ENCODE measurements at places on chromosomes 6 and 20. TPM values are rescaled to one million over a fixed set of nuclear protein-coding genes. Genes with fewer than 3 reads are reported as not detected.
A peak's percentile ranks its signal among the peaks of the same experiment; 100 is the strongest.

DNA sequence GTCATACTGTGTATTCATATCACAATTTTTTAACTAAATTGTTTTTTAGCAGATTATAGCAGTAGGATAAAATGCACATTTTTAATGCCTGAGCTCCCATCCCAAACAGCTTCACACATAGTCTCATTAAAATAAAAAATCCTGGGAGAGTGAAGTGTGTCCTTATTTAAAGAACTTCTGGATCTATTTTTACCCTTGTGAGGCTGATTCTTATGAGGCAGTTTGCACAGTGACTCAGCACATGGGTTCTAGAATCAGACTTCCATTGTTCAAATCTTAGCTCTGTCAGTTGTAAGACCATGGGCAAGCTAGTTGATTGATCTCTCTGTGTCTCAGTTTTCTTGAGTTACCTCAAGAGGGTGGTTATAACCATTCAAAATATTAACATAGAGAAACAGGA is 72.3 kb downstream of the MACROD2 start:
- no peak for DNase-seq

- DNase-seq, result no peak
Measured at GRCh38 chr6:28635547-28636158, 110.0 kb downstream of the GPX5 start.

The KHDC1 gene
- 8.6 TPM for total RNA-seq

DNA sequence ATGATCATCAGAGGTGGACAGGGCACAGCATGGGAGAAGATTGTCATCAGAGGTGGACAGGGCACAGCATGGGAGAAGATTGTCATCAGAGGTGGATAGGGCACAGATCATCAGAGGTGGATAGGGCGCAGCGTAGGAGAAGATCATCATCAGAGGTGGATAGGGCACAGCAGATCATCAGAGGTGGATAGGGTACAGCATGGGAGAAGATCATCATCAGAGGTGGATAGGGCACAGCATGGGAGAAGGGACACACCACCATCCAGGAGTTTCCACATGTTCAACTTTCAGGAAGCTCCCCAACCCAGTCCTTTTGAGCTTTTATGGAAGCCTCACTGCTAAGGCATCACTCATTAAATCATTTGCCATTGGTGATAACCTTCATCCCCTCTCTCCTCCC is 104.1 kb downstream of the MAP7 start:
- no peak for DNase-seq

The CDSN gene
- total RNA-seq, result not detected

The PNLDC1 gene
- total RNA-seq, result 0.32 TPM

GRCh38 chr20:36093025-36093803 is 61.3 kb upstream of the EPB41L1 start:
- DNase-seq, result peak; percentile 77

DNA sequence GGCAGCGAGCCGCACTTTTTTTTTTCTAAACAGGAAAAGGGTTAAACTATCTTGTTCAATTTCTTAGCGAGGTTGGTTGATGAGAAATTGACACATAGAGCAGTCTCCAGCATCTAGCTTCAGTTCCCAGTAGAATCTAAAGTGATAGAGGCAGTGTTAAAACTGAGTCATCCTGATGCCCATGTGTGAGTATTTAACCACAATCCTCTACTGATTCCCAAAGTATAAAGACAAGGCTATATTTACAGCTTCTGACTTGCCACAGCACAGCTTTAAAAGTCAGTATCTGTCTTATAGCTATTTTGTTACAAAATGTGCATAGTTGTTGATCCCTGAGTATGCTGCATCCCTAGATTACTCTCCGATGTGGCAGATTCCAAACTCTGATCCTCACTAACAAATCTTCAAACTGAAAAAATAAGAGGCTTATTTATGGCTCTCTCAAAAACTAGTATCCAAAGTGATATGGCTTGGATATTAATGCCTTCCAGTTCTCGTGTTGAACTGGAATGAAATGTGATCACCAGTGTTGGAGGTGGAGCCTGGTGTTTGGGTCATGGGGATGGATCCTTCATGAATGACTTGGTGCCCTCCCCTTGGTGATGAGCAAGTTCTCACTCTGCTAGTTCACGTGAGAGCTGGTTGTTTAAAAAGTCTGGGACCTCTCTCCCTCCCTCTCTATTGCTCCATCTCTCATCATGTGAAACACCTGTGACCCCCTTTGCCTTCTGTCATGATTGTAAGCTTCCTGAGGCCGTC is 13.1 kb upstream of the POPDC3 start:
- no peak for DNase-seq

- no peak for DNase-seq
Measured at GRCh38 chr6:3585320-3585935, 128.6 kb upstream of the SLC22A23 start.

DNA sequence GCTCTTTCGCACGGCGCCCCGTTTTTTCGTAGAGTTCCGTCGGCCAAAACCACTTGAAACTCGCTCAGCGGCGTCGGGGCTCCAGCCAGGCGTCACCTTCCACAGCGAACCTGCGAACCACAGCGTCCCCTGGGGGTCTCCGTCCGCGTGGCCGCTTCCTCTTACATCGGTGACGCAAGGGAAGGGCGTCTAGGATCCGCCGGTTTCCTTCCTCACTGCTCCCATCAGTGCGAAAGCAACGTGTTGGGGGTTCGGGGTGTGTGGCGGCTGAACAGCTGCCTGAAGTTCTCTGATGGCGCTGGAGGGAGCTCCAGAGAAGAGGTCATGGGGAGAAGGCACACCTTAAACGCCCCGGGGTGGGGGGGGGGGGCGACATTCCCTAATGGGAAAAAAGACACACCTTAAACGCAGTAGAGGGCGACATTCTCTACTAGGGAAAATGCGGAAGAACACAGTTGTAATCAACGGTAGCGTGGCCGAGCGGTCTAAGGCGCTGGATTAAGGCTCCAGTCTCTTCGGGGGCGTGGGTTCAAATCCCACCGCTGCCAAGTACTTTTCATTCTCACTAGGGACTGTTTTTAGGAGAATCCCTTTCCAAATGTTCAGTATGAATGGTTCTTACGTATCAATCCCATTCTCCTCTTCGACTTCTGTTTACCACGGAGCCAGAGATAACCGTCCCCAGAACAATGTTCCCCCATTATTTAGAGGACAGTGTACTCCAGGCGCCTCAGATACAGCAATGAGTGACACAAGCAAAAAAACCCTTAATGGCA is 16.4 kb downstream of the ZNF311 start:
- no peak for DNase-seq

- no peak for DNase-seq
Measured at GRCh38 chr20:45781391-45781931, 10.2 kb downstream of the WFDC3 start.

DNA sequence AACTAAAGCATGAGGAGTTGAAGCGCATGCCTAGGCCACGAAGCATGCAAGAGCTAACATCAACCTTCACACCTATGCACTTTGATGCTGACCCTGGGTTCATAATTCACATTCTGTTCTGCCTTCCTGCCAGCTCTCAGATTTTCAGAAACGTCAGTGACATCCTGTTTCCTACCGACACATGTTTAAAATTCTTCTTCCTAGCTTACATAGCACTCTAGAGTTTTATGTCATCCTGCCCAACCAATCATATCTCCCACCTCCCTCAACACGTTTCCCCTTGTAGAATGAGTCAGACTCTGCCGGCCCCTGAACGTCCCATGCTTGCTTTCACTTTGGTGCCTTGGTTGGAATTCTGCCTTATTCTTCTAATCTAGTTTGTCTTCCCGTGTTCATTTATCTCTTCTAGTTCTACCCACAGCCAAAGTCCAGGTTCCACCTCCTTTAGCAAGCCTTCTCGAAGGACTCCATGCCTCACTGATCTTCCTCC is 97.2 kb upstream of the MAP7 start:
- DNase-seq, result no peak

The FOXP4 gene
- total RNA-seq, result 117 TPM

GRCh38 chr6:136772685-136773472 is 19.4 kb downstream of the MAP3K5 start:
- no peak for DNase-seq

The BCAS1 gene
- 2.0 TPM for total RNA-seq

The PERP gene
- total RNA-seq, result 152 TPM

GRCh38 chr6:1379017-1379787 is 10.2 kb upstream of the FOXF2 start:
- DNase-seq, result no peak

GRCh38 chr20:2335096-2335870 is 39.5 kb downstream of the TGM3 start:
- no peak for DNase-seq

DNA sequence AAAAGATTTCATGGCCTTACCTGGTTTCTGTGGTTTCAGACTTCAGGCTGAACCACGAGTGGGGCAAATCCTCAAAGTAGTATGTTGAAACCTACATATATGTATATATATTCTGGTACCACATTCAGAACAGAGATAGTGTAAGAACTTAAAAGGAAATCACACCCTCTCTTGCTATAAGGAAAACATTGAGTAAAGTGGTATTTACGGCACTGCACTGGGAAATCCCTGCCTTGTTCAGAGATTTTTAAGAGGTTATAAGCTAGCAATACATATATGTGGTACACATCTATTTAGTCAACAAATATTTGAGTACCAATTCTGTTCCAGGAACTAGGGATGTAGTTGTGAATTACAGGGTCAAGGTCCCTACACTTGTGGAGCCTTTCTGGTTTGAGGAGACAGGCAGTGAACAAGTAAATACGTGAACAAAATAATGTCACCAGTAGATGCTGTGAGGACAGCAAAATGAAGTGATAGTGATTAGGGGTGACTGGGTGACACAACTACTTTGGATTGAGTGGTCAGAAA is 1.7 kb downstream of the TM9SF4 start:
- no peak for DNase-seq

The NMBR gene
- total RNA-seq, result not detected

The LCA5 gene
- total RNA-seq, result 10.9 TPM

The FUT9 gene
- total RNA-seq, result 0.12 TPM

The CCN2 gene
- total RNA-seq, result 13.8 TPM

GRCh38 chr20:21137078-21137477 is 11.2 kb downstream of the KIZ start:
- no peak for DNase-seq

The PEX7 gene
- total RNA-seq, result 6.1 TPM

DNA sequence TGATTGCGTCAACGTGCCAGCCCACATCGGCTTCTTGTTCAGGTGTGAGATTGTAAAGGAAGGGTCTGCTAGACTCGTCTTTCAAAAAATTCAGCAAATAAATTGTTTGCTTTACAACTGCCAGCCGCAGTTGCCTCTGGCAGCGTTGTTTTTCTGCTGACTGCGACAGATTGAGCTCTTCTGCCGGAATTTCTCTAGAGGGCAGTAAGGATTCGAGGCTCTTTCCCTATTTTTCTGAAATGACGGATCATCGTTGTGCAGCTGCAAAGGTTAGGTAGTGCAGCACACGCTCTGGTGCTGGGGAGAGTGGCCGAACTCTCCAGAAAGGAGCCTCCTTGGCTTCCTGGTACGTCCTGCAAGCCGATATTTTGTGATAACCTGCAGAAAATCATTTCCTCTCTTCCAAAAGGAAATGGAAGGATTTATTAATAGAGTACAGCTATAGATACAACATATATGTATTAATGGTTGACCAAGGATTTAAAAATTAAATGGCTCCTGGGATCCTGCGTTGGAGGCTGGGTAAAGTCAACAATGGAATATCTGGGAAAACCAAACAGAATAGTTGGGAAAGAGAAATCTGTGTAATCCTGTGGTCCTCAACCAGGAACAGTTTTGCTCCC is 121.9 kb upstream of the ZFP64 start:
- DNase-seq, result peak; percentile 70

DNA sequence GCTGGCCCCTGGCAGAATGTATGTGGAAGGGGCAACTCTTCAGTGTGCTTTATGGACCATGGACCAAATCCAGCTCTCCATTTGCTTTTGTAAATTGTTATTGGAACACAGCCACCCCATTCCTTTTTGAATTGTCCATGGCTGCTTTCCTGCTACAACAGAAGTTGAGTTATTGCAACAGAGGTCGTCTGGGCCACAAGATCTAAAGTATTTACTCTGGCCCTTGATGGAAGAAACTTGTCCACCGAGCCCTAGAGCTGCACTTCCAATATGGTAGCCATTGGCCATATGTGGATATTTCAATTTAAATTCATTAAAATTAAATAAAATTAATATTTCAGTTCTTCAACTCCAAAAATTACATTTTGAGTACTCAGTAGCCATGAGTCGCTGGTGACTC is 543.5 kb downstream of the PTPRT start:
- no peak for DNase-seq

- no peak for DNase-seq
Measured at GRCh38 chr6:137092018-137092417, 47.3 kb upstream of the IL20RA start.

DNA sequence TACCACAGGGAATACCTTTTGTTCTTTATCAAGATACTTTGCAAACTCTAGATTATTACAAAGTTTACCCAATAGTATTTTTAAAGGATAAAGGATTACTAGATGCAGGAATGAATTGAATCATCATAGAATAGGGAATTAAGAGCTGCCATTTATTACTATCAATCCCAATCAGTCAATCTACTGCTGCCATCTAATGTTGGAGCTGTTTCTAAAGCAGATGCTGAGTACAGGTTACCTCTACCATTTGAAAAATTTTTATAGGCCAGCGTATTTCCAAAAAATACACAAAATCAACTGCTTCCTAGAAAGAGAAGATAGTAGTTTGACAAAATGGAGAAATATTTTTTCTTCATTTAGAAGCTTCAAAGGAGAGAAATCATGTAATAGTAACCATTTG is 520.4 kb downstream of the ADGRB3 start:
- no peak for DNase-seq

DNA sequence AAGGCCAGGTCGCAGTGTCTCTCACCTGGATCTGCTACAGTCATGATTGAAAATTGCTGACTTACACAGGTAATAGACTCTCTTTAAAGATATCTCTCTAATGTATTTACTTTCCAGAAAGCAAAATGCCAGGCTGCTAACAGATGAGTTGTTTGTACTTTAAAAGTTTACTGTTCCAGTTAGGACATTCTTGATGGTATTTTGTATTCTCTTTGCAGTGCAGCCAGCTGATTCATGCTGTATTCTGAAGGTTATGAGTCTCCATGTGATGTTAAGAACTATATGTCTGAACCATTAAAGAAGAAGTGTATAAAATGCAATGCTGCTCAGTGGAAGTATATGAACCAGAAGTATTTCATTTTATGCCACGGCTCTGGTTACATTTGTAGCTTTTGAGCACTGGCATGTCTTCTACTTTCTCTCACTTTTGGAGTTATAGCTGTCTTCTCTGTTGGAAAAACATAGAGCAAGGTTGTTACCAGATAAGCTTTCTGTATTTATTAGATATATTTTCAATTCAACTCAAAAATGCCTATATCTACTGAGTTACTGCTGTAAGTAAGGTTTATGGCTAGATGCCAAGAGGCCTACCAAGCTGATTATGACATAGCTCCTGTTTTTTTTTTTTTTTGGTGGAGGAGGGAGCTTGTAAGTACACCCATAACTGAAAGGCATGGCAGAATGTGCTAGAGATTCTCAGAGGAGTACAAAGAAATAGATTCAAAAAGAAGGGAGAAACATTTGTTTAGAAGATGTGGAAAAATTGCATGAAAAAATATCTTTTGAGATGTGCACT is 130.5 kb upstream of the MAN1A1 start:
- no peak for DNase-seq

DNA sequence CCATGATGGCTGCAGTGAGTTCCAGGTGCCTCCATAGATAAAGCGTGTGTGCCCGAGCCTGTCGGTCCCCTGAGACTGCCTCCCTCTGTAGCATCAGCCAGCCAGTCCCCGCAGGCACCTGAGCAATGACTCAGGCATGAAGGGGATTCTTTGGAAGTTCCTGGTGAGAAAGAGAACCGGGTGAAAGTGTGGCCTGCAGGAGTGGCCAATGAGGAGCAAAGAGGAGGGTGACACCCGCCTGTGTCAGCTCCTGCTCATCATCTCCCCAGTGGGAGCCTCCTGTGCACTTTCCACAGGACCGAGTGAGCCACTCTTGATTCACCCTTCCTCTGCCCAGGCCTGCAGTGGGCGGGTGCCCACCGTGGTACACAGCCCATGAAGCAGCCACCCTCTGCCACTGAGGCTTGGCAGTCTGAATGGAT is 71.2 kb upstream of the PTPN1 start:
- peak; percentile 76 for DNase-seq

Data from Caco-2 (cell line).